ENCODE measurements at places on chromosomes 3 and 15.

- DNase-seq = no peak
Measured at GRCh38 chr3:50162034-50162883, 7.1 kb downstream of the SEMA3F start.

DNA sequence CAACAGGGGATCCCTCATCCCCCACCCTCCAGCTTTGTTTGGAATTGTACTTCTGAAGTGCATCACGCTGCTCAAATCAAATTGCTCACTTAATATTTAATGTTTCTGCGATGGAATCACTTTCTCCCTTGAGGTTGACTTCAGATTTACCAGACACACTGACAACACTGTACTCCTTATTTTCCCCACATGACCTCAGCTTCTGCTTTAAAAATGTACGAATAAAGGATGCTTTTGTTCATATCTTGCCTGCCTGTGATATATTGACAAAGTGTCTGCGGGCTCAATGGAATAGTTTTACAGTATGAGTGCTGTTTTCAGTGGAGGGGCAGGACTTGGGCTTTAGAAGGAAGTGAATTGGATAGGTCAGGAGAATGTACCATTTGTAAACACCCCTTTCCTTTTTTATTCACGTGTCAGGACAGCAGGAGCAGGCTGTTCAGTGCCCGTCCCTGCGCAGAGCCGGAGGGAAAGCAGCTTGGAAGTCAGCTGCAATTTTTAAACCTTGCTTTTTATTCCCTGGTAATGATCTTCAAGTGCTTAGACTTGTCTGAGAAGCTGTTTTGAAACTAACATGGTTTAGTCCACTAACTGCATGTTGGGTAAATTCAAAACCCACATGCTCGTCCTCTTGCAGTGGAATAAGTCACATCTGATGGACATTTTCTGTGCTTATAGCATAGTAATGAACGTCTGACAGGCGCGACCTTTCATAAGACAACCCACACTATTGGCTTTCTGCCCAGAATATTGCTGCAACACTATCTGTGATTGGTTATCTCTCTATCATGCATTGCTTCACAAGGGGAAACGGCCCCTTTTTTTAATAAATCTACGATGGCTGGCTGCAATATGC lies 29.9 kb downstream of the MBNL1 start:
- DNase-seq = peak; percentile 68

DNA sequence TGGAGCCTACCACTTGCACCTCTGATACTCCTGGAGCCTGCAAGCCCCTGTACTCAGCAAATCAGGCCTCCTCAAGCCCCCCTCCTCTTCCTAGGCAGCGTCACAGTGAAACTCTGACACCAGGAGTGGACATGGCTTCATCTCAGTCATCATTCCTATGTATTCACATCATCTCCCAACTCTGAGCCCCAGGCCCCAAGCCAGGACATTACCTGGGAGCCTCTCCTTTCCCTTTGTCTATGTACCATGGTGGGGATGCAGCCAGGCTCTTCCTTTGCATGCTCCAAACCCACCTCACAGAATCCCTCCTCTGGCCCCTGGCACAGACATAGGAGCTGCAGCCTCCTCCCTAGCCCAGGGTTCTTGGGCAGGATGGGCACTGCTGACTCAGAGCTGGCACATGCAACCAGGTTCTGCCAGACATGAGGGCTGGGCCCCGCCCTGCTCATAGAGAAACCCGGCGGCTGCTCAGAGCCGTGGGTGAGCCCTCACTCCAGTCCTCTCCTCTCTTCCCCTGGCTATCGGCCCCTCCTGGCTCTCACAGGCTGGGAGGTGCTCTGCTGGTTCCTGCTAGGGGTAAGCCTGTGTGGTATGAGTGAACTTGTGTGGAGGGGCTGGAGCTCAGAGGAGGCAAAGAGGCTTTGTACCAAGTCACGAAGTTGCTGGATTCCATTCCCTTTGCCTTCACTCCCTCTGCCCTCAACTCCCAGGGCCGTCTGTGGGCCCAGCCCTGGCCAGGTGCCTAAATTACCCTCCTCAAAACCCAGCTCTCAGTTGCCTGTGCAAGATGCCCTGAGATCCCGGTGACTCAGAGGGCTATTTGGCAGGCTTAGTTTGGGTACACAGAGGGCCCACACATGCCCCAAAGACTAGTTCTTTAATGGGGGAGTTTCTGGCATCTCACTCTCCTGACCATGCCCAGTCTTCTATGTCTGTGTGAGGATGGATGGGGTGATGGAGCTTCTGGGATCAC lies 1.9 kb upstream of the PLCD1 start:
- peak; percentile 60 for DNase-seq

DNA sequence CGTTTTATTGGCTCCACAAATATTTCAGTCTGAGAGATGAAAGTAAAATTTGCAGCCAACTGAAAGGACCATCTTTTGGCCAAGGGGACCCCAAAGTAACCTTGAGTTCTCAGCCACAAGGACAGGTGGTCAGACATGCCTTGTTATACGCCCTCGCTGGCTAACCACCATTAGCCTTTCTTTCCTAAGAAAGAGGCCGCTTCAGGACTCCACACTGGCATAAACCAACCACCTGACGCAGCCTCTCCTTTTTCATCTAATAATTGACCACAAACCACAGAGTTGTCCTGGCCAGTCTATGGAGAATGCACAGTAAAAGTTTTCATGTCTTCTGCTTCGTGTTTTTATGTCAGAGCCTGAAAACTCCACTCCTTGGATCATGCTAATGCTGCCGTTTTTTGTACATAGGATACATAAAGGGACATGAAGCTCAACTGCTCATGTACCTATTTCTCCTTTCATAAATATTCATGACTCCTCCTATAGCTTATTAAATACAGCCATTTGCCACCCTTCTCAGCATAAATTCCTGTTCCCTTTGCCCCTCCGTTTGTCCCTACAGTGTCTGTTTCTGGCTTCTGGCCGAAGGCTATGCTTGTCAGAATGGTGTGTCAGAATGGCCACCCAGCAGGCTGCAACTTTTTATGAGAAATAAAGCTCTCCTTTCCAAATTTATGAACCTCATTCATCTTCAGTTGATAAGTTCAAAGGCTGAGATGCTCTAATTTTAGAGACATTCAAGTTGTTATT lies 374.1 kb upstream of the RBMS3 start:
- no peak for DNase-seq

DNA sequence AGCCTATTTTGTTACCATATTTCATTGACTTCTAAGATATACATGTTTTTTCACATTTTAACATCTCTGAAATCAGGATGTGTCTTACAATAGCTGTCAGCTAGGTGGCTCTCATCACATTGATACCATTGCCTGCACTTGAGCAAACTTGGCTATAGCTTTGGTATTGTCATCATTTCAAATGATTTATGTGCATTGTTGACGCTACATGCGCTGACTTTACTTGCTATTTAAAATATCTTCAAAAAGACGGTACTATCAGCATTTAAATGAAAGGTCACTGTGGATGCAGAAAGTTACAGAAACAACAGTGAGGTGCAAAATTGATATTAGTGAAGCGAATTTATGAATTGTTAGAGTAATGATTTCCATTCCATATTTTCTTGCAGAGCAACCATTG lies 54.0 kb upstream of the ABHD2 start:
- no peak for DNase-seq

DNA sequence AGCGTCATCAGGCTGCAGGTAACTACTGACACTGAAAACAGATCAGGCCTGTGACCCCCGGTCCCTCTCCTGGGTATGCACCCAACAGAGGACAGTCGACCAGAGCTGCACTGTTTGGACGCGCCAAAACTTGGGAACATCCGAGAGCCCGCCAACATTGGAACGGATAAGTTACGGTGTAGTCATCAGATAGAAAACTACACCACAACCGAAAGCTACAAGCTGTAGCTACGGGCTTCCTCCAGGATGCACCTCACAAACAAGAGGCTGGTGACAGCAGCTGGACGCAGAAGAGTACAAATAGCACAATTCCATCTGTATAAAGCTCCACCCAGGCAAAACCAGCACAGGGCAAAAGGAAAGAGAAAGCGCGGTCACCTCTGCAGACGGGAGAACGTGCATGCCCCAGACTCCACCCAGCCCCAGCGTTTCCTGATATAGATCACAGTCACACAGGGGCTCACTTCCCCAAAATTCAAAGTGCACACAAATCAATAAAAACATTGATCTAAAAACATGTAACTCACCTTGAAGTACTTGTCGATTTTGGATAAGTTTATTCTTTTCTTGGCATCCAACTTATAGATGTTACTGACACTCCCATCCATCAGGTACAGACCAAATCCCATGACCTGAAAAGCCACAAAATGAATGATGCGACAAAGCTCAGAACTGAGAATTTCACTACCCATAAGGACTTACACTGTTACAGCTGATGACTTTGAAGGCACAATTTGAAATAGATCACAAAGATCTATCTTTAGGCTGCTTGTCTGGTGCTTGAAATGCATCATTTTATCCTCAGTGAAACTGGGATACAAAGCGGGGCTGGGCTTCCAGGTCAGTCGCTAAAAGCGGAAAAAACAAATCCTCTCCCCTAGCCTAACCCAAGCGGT lies 43.3 kb downstream of the CYFIP1 start:
- no peak for DNase-seq

GRCh38 chr3:14258906-14259904 lies 80.6 kb downstream of the LSM3 start:
- no peak for DNase-seq

DNA sequence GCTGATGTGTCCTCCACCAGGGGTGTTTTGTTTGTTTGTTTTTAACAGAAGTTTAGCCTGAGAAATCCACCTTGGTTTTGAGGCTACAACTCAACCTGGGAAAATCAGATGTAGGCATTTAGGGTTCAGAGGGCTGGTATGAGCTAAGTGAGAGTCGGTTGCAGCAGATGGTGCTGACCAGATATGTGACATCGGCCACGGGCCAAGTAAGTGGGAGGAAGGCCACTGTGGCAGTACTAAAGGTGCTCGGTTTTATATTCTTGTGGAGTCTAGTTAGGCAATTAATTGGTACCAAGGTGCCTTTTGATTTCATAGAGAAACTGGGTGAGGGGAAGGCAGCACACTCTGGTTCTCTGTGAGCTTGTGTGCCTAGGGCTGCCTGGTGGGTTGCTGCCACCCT lies 10.5 kb downstream of the MTMR14 start:
- no peak for DNase-seq

DNA sequence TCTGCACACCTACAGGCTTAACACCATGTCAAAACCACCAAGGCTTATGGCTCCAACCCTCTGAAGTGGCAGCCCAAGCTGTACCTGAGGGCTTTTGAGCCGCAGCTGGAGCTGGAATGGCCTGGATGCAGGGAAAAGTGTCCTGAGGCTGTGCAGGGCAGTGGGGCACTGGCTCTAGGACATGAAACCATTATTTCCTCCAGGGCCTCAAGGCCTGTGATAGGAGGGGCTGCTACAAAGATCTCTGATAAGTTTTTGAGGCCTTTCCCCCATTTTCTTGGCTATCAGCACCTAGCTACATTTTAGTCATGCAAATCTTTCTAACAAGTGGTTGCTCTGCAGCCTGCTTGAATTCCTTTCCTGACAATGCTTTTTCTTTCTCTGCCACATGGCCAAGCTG lies 37.6 kb downstream of the SPATA16 start:
- no peak for DNase-seq

DNA sequence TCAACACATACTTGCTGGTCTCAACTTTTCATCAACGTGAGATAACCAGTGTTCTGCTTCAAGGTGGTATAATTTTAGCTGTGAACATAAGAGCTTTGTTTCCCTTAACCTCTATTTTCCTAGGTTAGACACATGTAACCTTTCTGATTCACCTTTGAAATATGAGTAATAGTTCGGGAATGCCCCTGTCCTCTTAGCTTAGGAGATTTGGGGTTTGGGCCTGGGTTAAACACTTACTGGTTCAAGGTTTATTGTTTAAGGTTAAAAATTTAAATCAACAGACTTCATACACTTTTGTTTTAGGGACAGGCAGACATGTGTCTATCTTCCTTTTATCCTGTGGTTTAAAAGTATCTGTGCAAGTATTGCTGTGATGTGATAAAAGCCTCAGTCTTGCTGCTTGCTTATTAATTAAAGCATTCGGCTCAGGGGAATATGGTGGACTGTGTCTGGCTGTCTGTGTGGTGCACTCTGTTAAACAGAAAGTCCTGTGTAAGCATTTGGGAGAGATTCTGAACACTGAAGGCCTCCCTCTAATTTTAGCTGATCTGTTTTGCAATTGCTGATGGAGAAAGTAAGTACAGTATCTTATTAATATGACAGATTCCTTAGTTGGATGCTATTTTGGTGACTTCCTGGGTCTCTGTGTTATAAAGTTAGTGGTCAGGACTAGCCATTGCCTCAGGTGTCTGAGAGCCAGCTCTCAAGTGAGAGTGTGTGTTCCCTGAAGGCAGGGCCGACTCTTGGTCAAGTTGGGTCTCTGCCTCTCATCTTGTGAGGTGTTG lies 81.8 kb downstream of the USP13 start:
- no peak for DNase-seq

DNA sequence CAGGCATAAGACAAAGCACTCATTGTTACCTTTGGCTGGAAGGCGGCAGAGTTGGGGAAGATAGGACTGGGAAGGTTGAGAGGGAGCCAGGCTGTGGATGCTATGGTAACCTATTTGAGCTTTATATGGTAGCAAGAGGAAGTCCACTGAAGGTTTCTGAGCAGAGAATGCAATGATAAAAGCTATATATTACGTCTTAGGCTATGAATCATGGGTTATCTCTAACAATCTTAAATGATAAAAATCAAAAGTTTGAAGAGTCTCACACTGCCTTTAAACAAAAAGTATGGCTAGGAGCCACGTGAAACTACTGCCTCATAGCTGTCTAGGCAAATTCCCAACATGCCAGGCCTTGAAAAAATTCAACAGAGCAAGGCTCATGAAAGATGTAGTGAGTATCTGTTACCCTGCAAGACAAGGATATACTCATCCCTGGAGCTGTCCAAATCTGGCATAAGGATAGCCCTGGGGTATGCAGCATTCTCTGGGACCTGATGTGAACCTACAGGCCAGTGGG lies 4.1 kb downstream of the P3H2 start:
- no peak for DNase-seq

GRCh38 chr3:18234717-18235335 lies 190.3 kb downstream of the SATB1 start:
- DNase-seq = no peak

DNA sequence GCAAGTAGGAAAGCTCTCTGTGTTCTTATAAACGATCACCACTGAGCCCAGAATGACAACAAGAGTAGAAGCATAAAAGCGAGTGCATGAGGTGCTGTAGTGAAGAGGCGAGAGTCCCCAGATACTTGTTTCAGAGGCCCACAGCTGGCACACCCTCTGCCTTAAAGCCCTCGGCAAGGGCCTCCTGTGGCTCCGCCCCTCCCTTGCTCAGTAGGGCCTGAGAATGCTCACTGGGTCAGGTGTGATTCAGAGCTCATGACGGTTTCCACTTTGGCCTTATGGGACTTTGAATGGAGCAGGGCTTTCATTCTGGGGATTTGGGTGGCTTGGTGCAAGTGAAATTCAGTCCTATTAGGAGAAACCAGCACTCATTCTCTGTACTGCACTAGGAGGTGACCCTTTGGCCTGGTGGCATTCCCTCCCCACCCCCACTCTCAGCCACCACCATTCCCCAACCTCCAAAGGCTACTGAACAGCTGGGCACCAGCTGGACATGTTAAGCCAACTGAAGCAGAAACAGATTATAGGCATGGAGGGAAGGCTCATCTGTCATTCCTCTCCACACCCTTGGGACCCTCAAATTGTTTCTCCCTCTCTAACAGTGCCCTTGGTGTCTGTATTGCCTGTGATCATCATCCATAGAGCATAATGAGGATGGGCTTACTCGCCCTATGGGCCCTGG lies 109.6 kb upstream of the CTDSPL start:
- DNase-seq = no peak

- no peak for DNase-seq
Measured at GRCh38 chr3:184767377-184767776, 44.6 kb upstream of the VPS8 start.

All from CD4-positive, alpha-beta T cell treated with Interleukin-15 for 1 hour (primary cell).